ENCODE measurements at places on chromosomes 1 and 21.
A peak's percentile ranks its signal among the peaks of the same experiment; 100 is the strongest.

GRCh38 chr21:37874481-37874880 lies 41.8 kb downstream of the KCNJ6 start:
- no peak for DNase-seq

DNA sequence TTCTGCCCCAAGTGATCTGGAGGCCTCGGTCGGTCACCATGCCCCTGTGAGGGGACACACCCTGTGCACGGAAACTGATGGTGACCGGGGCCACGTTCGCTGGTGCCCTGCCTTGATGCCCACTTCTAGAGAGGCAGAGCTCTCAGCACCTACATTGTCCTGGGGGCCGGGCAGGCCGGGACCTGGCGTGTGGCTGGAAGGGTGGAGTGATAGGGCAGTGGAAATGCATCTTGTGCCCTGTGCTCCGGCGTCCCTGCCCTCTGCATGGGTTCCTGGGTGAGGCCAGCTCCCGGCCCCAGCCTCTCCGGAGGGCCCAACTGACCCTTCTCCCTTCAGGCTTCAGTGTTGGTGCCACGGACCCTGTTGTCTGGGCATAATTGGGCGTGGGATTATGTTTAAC lies 11.0 kb upstream of the UMODL1 start:
- DNase-seq, result no peak

GRCh38 chr1:215004121-215004827 lies 78.3 kb upstream of the KCNK2 start:
- DNase-seq, result peak; percentile 46

- no peak for DNase-seq
Observed at GRCh38 chr1:84603223-84603622, 29.0 kb upstream of the CTBS start.

GRCh38 chr1:151935154-151935553 lies 25.8 kb upstream of the THEM4 start:
- DNase-seq, result no peak

DNA sequence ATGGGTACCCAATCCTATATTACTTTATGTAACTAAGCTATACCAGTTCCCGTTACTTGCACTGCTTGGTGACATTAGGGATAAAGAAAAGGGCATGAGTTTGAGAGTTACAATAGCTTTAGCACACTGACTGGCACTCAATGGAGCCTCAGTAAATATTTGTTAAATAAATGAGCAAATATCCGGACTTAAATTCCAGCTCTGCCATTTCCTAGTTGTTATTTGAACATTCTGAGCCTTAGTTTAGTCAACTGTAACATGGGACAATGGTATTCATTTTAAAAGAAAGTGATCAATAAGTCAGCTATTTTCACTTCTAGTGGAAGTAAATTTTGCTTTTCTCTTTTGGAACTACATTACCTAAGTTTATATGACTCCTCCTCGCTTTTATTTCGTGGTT lies 198.7 kb downstream of the ZC3H11B start:
- DNase-seq, result no peak

DNA sequence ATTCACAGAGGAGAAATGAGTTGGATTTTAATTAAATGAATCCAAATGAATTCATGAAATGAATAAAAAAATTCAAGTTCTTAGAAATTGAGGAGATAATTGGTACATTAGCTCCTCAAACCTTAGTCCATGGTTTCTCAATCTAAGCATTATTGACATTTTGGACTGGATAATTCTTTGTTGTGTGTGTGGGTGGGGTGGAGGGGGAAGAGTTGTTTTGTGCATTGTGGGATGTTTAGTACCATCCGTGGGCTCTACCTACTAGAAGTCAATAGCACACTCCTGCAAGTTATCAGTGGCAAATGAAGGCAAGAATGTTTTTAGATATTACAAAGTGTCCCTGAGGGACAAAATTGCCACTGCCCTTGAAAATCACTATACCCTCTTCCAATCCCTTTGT lies 431.9 kb downstream of the PLPP3 start:
- no peak for DNase-seq

DNA sequence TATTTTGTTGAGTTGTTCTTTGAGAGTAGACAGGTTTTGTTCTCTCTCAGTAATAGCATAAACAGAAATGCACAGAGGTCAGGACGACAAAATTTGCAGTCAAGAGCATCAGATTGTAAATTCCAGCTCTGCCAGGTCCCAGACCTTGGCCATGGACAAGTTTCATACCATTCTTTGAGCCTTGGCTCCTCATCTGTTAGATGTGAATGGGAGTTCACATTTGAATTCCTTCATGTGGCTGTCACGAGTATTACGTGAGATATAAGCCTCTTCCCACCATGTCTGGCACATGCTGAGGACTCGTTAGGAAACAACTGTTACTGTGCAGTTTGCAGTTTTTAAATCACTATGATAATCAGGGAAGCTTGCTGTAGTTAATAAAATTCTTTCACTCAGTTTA lies 93.2 kb upstream of the KCTD3 start:
- DNase-seq, result no peak

GRCh38 chr1:181794332-181794731 lies 267.2 kb downstream of the ZNF648 start:
- DNase-seq, result no peak

GRCh38 chr1:76942549-76942948 lies 75.3 kb downstream of the ST6GALNAC5 start:
- DNase-seq, result no peak

DNA sequence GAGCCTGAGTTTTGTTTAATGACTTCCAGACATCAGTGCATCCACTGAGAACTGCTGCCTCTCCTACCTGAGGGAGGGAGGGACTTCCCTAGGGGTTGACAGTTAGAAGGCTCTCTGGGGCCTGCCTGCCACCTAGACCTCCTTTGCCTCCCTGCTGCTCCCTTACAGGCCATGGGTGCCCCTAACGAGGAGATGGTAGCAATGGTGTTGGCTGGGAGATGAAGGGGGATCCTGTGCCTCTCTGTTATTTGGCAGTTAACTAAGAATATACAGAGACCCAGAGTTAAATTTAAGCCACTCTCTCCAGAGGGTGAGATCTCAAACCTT lies 66.1 kb downstream of the UBE2U start:
- no peak for DNase-seq

GRCh38 chr1:185376288-185376687 lies 59.2 kb upstream of the IVNS1ABP start:
- no peak for DNase-seq

DNA sequence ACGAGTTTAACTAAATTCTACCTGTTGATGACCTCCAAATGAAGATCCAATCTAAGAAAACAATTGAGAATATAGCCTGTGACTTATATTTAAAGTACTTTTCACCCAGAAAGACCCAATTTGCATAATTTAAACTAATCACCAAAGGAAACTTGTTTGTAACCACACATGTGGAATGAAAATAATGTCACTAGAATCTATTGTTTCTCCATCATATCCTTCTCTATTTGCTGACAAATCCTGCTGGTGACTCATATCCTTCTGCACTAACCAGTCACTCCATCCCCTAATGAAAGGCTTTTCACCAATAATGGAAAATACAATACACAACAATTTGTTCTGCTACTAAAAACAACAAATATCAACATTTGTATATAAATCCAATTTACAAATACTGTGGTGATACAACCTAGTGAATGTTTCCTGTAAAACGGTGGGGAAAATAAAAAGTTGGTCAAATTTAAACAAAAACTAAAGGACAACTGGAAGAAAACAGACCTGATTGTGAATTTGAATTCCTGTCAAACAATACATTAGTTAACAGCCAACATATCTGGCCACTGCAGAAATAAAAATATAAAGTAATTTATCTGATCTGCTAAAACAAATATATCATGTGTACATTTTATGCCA lies 6.5 kb downstream of the PTP4A2 start:
- no peak for DNase-seq

- DNase-seq, result no peak
Observed at GRCh38 chr1:183463566-183463965, 8.7 kb upstream of the SMG7 start.

All from right forelimb (tissue), 1 donor.